ENCODE measurements at places on chromosomes 5 and 9.

DNA sequence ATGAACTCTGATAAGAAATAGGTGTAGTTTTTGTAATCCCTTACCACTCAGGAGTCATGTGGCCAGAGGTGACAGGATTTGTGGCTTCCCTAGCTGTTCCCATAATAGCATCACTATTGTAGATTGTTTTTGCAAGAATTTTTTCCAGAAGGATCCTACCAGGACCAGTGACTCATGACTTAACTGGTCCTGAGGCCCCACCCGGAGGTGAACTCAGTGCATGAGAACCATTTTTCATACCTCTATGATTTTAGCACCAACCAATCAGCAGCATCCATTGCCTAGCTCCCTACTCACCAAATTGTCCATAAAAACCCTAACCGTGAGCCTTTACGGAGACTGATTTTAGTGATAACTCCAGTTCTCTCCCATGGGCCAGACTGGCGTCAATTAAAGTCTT, 484.8 kb downstream of the PSAT1 start:
- DNase-seq, result no peak

- no peak for DNase-seq
These were observed 145.1 kb upstream of the FSTL4 start for GRCh38 chr5:133757396-133757945.

GRCh38 chr5:98402130-98402529, 371.3 kb upstream of the RGMB start:
- DNase-seq, result no peak

DNA sequence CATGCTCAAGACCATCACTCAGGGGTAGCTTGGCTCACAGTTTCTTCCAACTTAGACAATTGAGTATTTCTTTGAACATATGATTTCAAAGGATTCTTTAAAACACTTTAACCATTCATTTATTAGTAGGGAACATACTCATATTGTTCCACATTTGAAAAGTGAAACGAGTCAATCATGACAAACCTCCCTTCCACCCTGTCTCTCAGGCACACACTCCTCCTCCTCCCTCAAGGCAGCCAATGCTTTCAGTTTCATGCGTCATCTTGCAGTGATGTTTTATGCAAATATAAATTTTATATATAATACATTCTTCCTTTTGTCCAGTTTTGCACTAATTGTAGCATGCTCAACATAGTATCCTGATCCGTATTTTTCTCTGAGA, 126.0 kb upstream of the BOD1 start:
- peak; percentile 7 for DNase-seq

DNA sequence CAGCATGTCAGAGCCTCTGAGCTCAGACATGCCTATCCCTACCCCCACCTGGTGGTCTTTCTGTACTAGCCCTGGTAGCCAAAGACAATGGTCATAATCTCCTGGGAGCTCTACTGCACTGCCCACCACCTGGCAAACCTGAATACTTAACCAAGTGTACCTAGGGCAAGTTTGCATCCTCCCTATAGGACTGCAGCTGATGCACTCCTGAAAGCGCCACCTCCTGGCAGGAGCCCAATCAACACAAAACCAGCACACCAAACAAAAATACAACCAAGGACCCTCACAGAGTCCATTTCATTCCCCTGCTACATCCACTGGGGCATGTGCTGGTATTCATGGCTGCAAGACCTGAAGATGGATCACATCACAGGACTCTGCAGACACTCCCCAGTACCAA, 14.8 kb upstream of the FAM174A start:
- DNase-seq, result no peak

All from activated naive CD8-positive, alpha-beta T cell treated with anti-CD3 and anti-CD28 coated beads for 36 hours (primary cell).